ENCODE measurements at places on chromosomes 1 and 21. TPM values are rescaled to one million over a fixed set of nuclear protein-coding genes. Genes with fewer than 3 reads are reported as not detected.

DNA sequence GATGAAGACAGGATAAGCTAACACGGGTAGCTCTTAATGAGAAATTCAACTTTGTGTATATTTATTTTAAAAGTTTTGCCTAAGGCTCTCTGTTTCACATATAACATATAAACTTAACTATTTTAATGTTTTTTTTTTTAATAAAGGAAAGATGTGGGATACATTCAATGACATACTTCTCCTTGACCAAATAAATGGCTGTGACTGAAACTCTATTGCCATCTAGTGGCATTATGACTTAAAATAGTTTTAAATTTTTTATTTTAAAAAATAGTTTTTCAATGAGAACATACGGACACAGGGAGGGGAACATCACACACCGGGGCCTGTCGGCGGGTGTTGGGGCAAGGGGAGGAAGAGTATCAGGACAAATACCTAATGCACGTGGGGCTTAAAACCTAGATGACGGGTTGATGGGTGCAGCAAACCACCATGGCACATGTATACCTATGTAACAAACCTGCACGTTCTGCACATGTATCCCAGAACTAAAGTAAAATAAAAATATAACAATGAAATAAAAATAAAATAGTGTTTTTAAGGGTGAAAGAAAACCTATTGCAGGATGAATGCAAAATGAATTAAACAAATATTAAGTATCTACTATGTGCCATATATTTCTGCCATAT lies 83.4 kb downstream of the LYST start:
- no peaks in the 10 kb centered on the region for H3K4me1 ChIP-seq
- no peak for DNase-seq
- no peak overlapping the region for H3K27ac ChIP-seq
- peaks cover 8% of the 10 kb centered on the region for H3K36me3 ChIP-seq
- no peak overlapping the region for H3K4me3 ChIP-seq

DNA sequence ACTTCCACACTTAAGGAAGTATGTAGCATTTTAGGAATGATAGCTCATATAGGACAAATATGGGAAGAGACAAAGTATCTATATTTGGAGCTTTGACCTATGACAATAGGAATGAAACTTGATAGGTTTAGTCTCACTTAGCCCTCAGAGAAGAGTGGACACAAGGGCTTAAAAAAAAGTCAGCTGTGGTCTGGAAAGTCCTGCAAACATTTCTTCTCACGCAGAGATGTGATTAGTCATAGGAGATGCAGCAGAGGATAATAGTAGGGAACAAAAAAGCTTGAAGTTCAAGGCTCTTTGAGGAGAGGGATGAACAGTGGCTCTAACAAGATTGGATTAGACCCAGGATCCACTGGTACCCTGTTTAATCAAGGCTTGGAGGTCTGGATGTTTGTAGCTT lies 14.8 kb upstream of the RNF220 start:
- no peak overlapping the region for H3K27ac ChIP-seq
- no peak overlapping the region for H3K4me3 ChIP-seq
- DNase-seq: no peak
- H3K27me3 ChIP-seq: peaks cover 17% of the 10 kb centered on the region
- H3K4me1 ChIP-seq: no peaks in the 10 kb centered on the region

DNA sequence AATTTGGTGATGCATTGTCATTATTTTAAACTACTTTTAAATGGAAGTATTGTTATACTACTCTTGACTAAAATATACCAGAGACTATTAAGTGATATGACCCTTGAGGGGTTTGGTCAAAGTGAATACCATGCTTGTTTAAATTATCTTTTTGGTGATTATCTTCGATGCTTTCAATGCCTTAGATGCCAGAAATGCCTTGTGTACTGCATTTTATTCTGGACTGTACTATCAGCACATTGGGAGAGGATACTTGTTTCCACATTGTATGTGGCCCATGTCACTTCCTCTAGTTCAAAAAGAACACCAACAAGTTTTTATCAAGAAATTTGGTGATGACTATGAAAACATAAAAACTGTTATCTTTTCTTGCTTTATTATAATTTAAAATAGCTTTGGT lies 16.3 kb downstream of the MAP3K7CL start:
- no peak for DNase-seq
- H3K27me3 ChIP-seq: no peaks in the 10 kb centered on the region
- H3K4me3 ChIP-seq: no peak overlapping the region
- no peaks in the 10 kb centered on the region for H3K36me3 ChIP-seq
- no peak overlapping the region for H3K27ac ChIP-seq
- peaks cover 23% of the 10 kb centered on the region for H3K4me1 ChIP-seq

GRCh38 chr1:200029035-200029821 lies 1.7 kb downstream of the NR5A2 start:
- peaks cover 1% of the 10 kb centered on the region for H3K36me3 ChIP-seq
- peaks cover 66% of the 10 kb centered on the region for H3K27me3 ChIP-seq
- H3K4me1 ChIP-seq: peaks cover 6% of the 10 kb centered on the region
- no peak for DNase-seq

The MX2 gene
- total RNA-seq: 30.1 TPM

- DNase-seq: no peak
- no peaks in the 10 kb centered on the region for H3K36me3 ChIP-seq
- H3K4me1 ChIP-seq: peaks cover 24% of the 10 kb centered on the region
- H3K27ac ChIP-seq: no peak overlapping the region
- H3K4me3 ChIP-seq: no peak overlapping the region
These were observed 18.9 kb upstream of the SLC26A9 start for GRCh38 chr1:205961991-205962820.

The ETV3L gene
- total RNA-seq: not detected

DNA sequence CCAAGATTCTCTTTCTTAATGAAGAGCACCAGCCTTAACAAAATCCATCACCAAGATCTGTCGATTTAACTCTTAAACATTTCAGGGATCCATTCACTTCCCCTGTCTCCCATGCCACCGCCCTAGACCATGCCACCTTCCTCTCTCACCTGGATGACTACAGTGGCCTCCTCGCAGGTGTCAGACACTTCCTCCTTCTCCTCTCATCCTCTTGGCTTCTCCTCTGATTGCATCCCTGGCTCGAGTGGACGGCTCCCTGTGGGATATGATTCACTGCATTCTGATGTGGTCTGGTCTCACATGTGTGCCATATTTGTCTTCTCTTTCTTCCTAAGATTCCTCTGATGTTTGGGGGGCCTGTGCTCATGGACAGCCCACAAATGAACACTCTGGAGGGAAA lies 66.4 kb upstream of the KLHDC7A start:
- H3K27me3 ChIP-seq: peaks cover 8% of the 10 kb centered on the region
- no peak overlapping the region for H3K27ac ChIP-seq
- no peak overlapping the region for H3K4me3 ChIP-seq
- DNase-seq: no peak
- H3K36me3 ChIP-seq: peaks cover 2% of the 10 kb centered on the region
- no peaks in the 10 kb centered on the region for H3K4me1 ChIP-seq

DNA sequence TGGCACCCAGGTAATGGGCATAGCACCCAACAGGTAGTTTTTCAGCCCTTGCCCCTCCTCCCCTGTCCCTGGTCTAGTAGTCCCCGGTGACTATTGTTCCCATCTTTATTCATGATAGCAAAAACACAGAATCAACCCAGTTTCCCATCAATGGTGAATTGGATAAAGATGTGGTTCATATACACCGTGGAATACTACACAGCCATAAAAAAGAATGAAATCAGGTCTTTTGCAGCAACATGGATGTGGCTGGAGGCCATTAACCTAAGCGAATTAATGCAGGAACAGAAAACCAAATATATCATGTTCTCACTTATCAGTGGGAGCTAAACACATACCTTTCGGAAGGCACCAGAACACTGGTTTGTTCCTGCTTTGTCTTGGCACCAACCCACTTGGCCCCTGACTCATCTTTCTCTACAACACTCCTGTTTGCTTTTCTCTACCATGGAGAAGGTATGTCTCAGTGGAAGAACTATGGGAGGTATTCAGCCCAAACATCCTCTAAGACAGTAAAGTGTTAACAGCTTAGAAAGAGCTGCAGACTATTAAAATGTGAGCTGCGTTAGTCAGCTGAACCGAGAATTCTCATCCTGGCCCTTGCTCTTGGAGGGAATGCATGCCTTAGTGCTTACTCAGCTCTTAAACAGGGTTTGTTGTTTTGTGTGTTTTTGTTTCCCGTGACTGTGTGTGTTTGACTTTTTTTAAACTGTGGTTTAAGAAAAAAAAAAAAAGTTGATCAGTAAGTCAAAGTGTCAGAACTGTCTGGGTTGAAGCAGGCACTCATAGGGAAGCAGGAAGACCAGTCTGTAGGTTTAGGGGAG lies 203.0 kb downstream of the TOMM20 start:
- no peak for DNase-seq

DNA sequence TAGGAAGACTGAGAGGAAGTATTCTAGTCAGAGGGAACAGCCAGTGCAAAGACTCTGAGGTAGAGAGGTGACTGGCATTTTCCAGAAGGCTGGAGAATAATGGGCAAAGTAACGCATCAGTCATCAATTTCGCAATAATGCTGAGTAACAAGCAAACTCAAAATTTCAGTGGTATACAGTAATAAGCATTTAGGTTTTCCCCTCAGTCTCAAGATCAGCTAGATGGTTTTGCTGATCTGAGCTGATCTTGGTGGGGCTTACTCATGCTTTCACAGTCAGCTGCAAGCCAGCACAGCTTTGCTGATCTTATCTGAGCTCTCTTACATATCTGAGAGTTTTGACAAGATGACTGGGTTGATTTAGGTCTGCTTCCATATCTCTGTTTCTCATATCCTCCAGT lies 108.7 kb downstream of the TSEN15 start:
- no peak overlapping the region for H3K4me3 ChIP-seq
- no peak overlapping the region for H3K27ac ChIP-seq
- H3K36me3 ChIP-seq: no peaks in the 10 kb centered on the region
- peaks cover 1% of the 10 kb centered on the region for H3K4me1 ChIP-seq
- DNase-seq: peak; percentile 76

- peak; percentile 79 for DNase-seq
- peaks cover 50% of the 10 kb centered on the region for H3K4me1 ChIP-seq
- H3K27ac ChIP-seq: peak within 1 kb of the TSS; percentile 90
These were observed at the start of gene SYTL1 for GRCh38 chr1:27341525-27342252. SYTL1 (plus strand) TSS chr1:27342022; CDS start chr1:27345335, 3,313 bp downstream.

- peak within 1 kb of the TSS; percentile 99 for H3K27ac ChIP-seq
- peak; percentile 89 for DNase-seq
- peaks cover 5% of the 10 kb centered on the region for H3K36me3 ChIP-seq
- peak within 1 kb of the TSS; percentile 99 for H3K4me3 ChIP-seq
- H3K4me1 ChIP-seq: peaks cover 33% of the 10 kb centered on the region
- H3K27me3 ChIP-seq: peaks cover 17% of the 10 kb centered on the region
These were observed at the start of gene AKT3 for GRCh38 chr1:243850202-243850451. AKT3 (minus strand) TSS chr1:243850243; CDS start chr1:243843170, 7,073 bp downstream.

The PLD5 gene
- total RNA-seq: not detected

DNA sequence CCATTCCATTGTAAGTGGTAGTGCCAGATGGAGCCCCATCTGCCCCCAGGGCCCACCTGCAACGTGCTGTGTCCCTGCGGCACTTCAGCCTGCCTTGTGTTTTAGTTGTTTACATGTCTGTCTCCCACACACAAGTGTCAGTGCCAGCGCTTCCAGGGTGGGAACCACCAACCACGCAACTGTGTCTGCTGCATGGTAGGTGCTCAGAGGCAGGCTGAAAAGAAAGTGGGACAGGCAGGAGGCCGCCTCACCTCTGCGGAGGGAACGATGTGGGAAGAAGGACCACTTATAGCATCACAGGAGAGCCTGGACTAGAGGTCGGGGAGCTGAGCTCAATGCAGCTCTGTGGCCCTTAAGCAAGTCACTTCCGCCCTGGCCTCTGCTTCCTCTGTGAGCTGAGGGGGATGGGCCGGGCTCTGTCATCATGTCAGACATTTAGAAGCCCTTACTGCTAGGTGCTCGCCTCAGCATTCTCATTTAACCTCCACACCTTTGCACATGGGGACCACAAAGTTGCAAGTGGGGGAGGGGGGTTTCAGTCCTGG lies 17.9 kb downstream of the SLC9A1 start:
- peak overlapping the region; percentile 91 for H3K4me3 ChIP-seq
- peak; percentile 87 for DNase-seq
- H3K27me3 ChIP-seq: no peaks in the 10 kb centered on the region
- peak overlapping the region; percentile 99 for H3K27ac ChIP-seq
- H3K36me3 ChIP-seq: peaks cover 3% of the 10 kb centered on the region
- H3K4me1 ChIP-seq: peaks cover 48% of the 10 kb centered on the region

DNA sequence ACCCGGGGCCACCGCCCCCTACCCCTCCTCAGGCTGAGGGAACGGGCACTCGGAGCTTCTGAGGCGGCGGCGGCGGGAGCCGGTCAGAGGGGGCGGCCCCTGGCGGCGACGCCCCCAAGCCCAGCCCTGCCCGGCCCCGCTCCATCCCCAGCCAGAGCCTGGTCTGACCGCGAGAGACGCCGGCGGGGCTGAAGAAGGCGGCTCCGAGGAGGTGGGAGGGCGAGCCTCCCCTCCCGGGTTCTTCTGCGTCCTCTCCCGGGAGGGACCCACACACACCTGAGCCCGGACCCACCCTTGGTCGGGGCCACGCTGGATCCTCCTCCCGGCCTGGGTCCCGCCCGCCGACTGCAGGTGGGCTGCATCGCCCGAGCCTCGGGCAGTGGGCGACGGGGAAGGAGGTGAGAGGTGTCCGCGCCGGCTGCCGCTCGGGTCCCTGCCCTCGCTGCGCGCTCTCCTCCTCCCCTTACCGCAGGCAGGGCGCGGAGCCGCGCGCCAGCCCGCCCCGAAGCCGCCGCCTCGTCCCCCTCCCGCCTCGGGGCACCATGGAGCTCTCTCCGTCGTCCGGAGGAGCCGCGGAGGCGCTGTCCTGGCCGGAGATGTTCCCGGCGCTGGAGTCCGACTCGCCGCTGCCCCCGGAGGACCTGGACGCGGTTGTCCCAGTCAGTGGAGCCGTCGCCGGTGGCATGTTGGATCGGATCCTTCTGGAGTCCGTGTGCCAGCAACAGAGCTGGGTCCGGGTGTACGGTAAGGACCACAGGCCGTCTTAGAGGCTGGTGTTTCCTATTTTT lies at the start of gene RASAL2:
TSS of gene RASAL2 (plus strand) at position 154 of the 788 bp plus-strand sequence. CDS start at position 543, 389 bp downstream.
- peak; percentile 15 for DNase-seq
- peaks cover 4% of the 10 kb centered on the region for H3K36me3 ChIP-seq
- peaks cover 68% of the 10 kb centered on the region for H3K27me3 ChIP-seq
- peaks cover 10% of the 10 kb centered on the region for H3K4me1 ChIP-seq
- peak within 1 kb of the TSS; percentile 79 for H3K4me3 ChIP-seq
- H3K27ac ChIP-seq: peak within 1 kb of the TSS; percentile 27

- peak overlapping the region; percentile 47 for H3K27ac ChIP-seq
- no peaks in the 10 kb centered on the region for H3K27me3 ChIP-seq
- H3K36me3 ChIP-seq: peaks cover 25% of the 10 kb centered on the region
- H3K4me1 ChIP-seq: peaks cover 12% of the 10 kb centered on the region
- no peak overlapping the region for H3K4me3 ChIP-seq
These were observed 10.2 kb downstream of the MFN2 start for GRCh38 chr1:11990303-11991032.

DNA sequence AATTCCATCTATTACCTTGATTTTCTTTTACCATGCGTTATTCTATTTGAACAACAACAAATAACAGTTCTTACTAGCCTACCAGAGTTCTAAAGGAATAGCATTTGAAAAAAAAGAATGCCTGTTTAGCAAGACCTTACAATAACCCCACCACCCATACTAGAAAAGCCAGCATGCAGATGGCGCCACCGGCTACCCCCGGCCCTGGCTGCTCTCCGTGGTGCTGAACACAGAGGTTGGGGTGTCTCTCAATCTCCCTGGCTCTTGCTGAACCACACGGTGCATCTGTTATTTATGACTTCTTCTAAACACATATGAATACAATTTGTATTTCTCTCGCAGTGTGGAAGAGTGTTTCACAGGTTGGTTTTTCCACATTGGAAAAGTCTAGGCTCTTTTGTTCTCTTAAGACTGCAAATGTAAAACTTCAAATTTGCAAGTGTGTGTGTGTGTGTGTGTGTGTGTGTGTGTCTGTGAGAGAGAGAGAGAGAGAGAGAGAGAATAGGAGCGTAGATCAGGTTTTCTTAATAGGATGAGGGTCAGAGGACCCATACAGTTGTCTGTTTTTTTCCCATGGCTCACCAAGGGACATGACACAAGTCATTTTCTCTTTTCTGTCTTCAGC lies 13.6 kb downstream of the GRIK3 start:
- no peak overlapping the region for H3K4me3 ChIP-seq
- DNase-seq: no peak
- no peaks in the 10 kb centered on the region for H3K36me3 ChIP-seq
- H3K4me1 ChIP-seq: no peaks in the 10 kb centered on the region
- no peak overlapping the region for H3K27ac ChIP-seq
- peaks cover 25% of the 10 kb centered on the region for H3K27me3 ChIP-seq

All from activated T-cell treated with anti-CD3 and anti-CD28 coated beads, Interleukin-2, amount 50 U/mL, for 72 hours (primary cell).